Dermis blood vessel endothelial cell (primary cell): ENCODE measurements at places on chromosomes 6 and 20.

DNA sequence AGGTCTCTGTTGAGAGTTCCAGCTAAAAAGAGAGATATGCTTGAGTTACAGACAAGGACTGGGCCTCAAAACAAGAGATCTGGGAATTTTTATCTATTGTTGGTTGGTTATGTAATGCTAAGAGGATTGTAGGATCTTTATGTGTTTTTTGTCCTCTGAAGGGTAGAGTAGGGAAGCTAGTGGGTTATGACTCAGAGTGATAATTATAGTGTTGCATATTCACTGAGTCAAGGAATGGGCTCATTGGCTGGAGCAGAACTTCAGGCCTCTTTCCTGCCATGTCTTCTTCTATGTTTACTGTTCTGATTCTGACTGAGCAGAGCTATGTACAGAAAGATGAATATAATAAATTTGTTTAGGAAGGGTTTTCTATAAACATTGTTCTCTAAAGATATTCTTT, 66.1 kb upstream of the NOX3 start:
- DNase-seq = peak; percentile 13

DNA sequence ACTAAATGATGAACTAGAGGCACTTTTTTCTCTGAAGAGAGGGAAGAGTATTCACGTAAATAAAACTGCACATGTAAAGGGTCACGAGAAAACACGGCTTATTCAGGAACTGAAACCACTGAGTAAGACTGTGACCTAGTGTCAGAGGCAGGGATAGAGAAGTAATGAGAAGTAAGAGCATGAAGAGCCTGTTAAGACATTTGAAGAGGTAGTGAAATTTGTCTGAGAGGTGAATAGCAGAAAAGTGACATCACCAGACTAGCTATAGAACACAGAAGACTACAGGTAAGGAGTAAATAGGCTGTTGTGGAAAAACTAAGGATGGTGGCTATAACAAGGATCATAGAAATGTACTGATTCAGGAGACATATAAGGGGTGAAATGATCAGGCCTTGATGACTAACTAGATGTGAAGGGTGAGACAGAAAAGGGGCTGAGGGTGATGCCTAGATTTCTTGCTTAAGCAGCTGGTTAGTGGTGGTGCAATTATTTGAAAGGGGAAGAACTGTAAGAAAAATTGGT, 76.8 kb downstream of the REV3L start:
- no peak for DNase-seq

- DNase-seq = no peak
These were observed 219.6 kb upstream of the CHD6 start for GRCh38 chr20:41837669-41838224.

DNA sequence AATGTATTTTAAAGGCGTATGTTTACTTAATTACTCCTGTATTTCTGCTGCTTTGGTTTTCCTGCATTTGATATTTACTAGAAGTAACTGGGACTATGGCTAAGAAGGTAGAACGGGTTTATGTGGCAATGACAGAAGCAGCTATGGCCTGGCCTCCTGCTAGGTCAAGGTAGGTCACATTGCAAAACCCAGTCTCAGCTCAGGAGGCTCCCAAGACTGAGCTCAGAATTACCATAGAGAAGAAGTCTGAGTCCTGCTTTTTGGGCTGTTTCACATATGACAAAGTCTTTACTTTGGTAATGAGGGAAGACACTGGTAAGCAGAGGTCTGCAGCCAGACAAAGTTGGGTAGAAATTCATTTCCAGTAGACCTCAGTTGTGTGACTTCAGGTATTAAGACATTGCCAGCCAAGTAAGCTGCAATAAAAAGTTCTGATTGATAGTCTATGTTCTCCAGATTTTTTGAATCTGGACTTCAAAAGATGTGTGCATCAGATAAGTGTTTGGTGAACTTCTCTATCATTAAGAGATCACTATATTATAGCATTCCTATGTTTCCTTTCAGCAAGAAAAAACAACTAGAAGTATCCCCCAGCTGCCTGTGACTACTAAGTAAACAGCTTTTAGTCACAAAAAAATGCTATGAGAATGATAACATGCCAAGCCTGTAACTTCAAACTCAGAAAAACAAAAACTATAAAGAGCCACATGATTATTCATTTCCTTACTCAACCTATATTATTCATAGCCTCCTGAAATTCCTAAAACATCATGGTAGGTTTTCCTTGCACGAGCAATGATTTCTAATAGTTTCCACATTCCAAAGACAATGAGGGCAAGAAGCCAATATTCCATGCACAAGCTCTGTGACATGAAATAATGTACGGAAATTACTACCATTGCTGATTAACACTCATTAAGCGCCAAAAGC, 312.3 kb downstream of the HAO1 start:
- peak; percentile 97 for DNase-seq

DNA sequence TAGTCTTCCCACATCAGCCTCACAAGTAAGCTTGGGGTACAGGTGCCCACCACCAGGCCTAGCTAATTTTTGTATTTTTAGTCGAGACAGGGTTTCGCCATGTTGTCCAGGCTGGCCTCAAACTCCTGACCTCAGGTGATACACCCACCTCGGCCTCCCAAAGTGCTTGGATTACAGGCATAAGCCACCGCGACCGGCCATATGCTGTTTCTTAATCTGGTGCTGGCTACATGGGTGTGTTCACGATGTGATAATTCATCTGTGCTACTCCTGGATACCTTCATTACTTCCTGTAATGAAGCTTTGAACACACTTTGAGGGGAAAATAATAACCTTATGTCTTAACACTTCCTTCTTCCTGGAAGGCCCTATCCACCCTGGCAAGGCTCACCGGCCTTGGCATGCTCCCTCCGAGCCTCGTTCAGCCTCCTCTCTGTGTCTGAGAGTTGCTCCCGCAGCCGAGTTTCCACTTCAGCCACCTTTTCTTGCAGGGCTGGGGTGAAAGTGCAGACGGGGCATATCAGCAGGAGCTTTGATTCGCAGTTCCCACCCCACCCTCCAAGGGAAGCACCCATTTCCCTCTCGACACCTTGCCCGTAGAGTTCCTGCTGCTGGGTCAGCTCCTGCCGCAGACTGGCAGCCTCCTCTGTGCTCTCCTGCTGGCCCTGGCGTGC, 5.6 kb upstream of the PSORS1C2 start:
- DNase-seq = no peak

DNA sequence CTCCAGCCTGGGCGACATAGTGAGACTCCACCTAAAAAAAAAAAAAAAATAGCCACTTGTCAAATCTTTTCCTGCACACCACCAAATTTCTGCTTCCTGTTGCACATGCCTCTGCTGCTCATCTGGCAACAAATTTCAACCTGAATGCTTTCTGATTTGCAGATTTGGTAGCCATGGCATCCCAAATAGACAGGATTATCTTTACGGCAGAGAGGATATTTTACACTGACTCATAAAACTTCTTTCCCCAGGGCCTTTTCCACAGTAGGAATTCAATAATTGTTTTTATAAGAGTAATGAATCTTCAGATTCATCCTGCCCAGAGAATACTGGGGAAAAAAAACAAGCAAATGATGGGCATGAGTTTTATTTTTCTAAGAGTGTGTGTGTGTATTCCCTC, 264.6 kb downstream of the FRK start:
- DNase-seq = no peak

GRCh38 chr20:9409981-9410380, 104.4 kb upstream of the LAMP5 start:
- DNase-seq = no peak

DNA sequence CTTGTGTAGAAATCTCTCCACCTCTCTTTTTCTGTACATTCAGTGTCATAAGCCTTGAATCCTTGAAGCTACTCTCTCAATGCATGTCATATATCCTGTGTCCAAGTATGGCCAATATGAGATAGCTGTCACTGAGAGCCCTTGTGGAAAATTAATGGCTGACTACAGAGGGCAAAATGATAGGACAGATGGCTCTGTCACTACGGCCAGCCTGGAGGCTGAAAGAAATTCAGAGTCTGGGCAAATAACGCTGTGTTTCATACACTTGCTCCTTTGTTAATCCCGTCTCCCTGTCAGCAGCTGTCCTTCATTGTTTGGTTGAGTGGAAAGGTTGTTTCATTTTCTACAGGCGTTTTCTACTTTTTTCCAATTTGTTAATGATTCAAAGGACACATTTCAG, 70.4 kb upstream of the VGLL2 start:
- DNase-seq = no peak

GRCh38 chr20:44110816-44111568, 76.0 kb downstream of the JPH2 start:
- DNase-seq = no peak

DNA sequence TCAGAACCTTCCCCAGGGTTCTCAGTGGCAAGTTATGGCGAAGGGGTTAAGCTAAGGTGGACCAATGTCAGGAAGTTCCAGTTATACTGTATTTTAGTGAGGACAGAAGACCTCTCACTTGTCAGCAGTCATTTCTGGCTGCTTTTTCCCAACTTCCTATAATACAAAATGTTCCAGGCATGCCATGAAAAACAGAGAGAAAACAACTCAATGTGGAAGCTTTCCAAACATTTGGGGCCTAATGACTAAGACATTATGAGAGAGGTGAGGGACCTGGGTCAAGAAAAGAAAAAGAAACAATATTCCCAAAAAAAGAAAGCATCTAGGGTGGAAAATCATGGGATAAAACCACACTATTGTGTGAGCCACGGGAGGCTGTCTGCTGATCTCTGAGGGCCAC, 99.9 kb upstream of the MAP3K4 start:
- DNase-seq = no peak

- DNase-seq = no peak
These were observed 80.5 kb downstream of the TMEM242 start for GRCh38 chr6:157242791-157243190.

DNA sequence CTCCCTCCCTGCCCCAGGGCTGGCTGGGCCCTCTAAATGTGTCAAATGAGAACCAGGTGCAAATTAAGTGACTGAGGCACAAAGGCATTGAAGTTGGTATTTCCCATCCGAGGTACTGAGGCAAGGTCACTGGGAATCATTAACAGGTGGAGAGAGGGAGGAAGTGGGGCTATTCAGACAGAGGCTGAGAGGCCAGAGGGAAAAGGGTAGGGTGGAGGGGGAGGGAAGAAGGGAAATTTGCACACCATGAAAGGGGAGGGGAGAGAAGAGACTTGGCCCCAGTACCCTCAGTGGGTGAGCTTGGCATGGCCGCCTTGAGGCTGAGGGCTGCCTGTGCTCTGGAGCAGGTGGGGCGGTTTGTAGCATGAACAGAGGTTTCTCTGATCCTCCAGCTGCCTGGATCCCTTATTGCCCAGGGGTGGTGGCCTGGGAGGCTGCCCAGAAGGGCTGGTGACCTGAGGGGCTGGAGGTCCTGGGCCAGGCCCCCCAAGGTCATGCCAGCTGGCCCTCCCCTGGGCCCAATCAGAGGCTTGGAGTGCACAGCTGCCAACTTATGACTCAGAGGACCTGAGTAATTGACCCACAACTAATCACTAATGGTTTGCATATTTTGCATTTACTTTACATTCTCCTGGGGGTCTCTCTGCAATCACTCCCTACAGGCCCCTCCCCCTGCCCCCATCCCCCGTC, 40.3 kb upstream of the ZFAND3 start:
- DNase-seq = no peak

GRCh38 chr6:149031201-149031858, 284.5 kb downstream of the UST start:
- no peak for DNase-seq

- DNase-seq = no peak
These were observed 46.2 kb downstream of the TTI1 start for GRCh38 chr20:37986873-37987601.

DNA sequence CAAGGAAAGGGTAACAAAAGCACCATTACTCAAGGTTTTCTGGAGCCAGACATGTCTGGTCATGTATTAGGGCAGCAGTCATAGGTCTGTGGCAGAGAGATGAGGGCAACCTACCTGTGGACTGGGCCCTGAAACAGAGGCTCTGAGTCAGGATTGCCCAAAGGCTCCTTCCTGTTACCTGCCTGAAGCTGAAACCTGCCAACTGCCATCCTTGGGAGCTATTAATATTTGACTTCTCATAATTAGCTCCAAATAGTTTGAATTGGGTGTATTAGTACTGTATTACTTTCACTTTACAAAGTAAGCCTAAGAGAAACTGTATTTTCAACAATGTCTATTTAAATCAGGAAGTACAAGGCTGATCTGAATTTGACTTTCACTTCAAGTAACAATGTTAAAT, 72.0 kb upstream of the TBX18 start:
- no peak for DNase-seq

DNA sequence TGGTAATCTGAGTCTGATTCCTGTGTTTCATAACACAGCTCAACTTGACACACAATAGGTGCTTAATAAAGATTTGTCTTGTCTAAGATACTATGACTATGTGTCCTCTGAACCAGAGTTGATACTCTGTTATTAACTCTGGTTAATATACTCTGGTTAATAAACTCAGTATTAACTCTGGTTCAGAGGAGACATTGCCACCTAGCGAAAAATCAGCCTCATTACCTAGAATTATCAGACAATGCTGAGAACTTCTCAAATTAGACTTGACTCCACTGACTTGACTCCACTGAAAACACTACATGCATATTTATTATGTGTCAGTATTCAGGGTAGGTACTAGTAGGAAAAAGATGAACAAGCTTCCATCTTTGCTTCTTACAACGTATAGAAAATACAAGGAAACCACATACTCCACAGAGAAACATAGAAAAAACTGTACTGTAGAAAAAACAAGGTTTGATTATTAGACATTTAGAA, 73.9 kb downstream of the AHI1 start:
- peak; percentile 67 for DNase-seq

DNA sequence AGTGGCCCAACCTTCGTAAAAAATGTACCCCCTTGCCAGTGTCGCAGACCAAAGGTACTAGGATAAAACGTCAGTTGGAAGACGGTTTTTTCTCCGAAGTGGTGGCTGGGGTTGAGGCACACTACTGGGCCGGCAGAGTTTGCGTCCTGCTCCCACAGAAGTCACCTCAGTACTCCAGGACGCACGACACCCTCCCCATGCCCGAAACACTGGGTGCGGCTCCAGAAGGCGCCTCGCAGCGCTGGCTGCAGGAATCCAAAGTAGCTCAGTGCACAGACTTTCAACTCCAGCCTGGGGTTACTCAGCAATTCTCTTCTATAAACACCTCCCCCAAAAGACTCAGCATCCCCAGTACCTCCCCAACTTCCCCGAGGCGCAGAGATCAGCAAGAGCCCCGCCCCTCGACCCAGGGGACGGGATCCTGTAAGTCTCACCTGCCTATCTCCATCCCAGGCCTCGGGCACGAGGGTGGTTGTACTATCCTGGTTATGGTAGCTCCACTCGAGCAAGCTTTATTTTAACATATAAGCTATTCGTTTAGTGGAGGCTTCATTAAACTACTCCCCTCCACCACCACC, 88.2 kb downstream of the ZFP64 start:
- DNase-seq = peak; percentile 18
